C1 segment of cervical spinal cord (tissue), 14 donors: ENCODE measurements at places on chromosomes 1 and 21.

DNA sequence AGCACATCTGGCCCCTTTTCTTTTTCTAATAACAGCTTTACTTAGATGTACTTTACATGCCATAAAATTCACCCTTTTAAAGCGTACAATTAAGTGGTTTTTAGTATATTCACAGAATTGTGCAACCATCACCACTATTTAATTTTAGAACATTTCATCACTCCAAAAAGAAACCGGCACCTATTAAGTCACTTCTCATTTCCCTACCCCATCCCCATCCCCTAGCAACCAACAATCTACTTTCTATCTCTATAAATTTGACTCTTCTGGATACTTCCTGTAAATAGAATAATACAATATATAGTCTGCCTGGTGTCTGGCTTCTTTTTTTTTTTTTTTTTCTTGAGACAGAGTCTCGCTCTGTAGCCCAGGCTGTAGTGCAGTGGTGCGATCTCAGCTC is 59.5 kb upstream of the ENAH start:
- no peak for DNase-seq

GRCh38 chr1:119539636-119540035 is 32.6 kb downstream of the HSD3B1 start:
- no peak for DNase-seq

- no peak for DNase-seq
These were observed 49.6 kb downstream of the UBE2T start for GRCh38 chr1:202291961-202292712.

DNA sequence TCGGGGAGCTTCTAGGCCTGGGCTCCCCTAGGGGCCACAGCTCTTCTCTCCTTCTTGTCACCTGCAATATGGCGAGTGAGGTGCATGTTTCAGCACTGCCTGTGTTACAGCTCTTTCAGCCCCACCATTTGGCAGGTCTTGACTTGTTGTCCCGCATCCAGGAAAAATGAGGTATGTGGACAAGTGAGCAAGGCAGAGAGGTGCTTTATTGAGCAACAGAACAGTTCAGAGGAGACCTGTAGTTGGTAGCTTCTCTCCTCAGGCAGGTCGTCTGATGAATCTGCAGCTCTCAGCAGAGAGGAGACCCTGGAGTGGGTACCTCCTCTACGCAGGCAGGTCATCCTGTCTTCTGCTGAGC is 208.2 kb upstream of the USP25 start:
- DNase-seq = no peak

- DNase-seq = no peak
These were observed 5.7 kb downstream of the SYT2 start for GRCh38 chr1:202704601-202705000.
